Aorta (tissue), 5 donors: ENCODE measurements at places on chromosomes 7 and 10. TPM values are rescaled to one million over a fixed set of nuclear protein-coding genes. Genes with fewer than 3 reads are reported as not detected.
A peak's percentile ranks its signal among the peaks of the same experiment; 100 is the strongest.

Gene FZD8
- 28.6 TPM for total RNA-seq

GRCh38 chr10:71835671-71836595 lies 15.1 kb downstream of the PSAP start:
- peak; percentile 90 for DNase-seq

Gene ST8SIA6
- total RNA-seq: 2.9 TPM

- no peak for DNase-seq
Measured at GRCh38 chr10:79947083-79947415, 1.9 kb downstream of the SFTPD start.

Gene LGI1
- 5.1 TPM for total RNA-seq

Gene MYL10
- total RNA-seq: not detected

Gene GPR26
- not detected for total RNA-seq

GRCh38 chr7:42174391-42174912 lies 62.6 kb downstream of the GLI3 start:
- DNase-seq: no peak

Gene VAX1
- total RNA-seq: not detected

DNA sequence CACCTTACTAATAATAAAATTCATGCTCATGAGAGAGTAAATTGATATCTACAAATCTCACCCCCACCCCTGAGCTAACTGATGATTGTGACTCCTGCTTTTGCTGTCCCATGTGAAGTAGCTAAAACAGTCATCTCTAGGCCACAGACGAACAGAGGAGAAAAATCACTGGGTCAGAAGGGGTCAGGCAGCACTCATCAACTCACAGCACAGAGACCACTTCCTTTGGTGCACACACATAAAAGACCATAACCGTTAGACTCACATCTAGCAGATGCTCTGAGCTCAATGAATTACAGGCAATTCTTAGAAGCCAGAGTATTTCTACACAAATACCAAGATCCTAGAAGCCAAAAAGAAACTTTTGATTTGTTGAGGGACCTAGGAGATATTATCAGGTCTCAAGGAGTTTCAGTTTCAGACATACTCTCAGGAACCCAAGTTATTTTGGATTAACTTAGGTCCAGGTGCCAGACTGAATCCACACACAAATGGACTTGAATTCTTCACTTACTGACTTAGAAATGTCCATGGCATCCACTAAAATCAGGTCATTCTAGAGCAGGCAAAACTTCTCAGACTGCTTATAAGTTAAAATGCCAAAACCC lies 65.0 kb upstream of the TES start:
- DNase-seq: no peak
